ENCODE measurements at places on chromosomes 13 and 19.

- no peak for DNase-seq
These were observed 10.2 kb downstream of the CARM1 start for GRCh38 chr19:10881403-10882107.

- DNase-seq = no peak
These were observed 75.9 kb downstream of the ATP11A start for GRCh38 chr13:112765731-112766130.

GRCh38 chr19:31450696-31451095, 101.5 kb upstream of the TSHZ3 start:
- no peak for DNase-seq

- DNase-seq = no peak
These were observed 71.7 kb upstream of the VSTM2B start for GRCh38 chr19:29454109-29454508.

DNA sequence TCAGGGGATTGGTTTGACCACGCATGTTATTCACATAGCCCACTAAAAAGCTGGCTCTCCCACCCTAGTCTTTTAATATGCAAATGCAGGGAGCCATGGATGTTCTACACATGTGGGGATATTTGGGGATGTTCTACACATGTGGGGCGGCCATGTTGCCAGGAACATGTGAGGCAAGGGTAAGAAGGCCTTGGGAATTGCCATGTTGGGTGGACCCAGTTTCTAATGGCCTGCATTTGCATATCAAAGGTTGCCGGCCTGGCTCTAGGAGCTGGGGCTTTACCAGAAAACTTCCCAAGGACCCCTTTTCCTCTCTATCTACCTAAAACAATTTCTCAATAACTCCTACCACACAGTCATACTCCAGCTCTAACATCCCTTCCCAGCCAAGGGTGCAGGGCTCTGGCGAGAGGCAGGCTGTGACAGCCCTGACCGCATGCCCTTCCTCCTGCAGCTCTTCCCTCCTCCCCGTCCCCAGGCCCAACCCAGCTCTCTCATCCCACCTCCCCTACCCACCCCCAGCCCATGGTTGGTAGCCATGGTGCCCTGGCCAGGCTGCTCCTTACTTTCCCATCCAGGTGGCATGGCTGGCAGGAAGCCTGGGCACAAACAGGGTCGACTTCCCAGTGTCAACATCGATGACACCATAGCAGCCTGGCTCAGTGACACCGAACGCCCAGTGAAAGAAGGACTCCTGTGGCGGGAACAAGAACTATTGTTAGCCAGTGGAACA, 11.0 kb downstream of the PEPD start:
- no peak for DNase-seq

- DNase-seq = no peak
These were observed 37.7 kb upstream of the PDCD5 start for GRCh38 chr19:32543115-32543900.

DNA sequence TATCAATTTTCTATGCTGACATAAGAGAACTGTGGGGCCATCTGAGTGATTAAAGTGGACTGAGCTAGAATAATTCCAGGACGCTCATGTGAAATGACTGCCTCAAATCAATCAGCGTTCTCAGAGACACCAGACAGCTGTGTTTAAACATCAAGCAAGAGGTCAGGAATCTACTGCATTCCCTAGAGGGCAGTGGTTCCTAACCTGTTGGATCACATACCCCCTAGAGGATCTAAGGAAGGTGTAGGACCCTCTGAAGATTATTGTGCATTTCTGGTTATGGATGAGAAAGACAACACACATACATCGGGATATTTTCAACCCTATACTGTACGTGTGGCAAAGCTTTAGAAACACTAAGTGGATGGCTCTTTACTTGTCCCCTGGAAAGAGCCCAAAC, 51.8 kb upstream of the FREM2 start:
- no peak for DNase-seq

GRCh38 chr13:70668293-70668692, 560.0 kb upstream of the KLHL1 start:
- no peak for DNase-seq

GRCh38 chr19:954672-955494, 29.0 kb downstream of the ARID3A start:
- no peak for DNase-seq
